ENCODE measurements at places on chromosomes 7 and 10.

GRCh38 chr7:116145245-116145852 is 65.0 kb upstream of the TES start:
- DNase-seq = no peak

DNA sequence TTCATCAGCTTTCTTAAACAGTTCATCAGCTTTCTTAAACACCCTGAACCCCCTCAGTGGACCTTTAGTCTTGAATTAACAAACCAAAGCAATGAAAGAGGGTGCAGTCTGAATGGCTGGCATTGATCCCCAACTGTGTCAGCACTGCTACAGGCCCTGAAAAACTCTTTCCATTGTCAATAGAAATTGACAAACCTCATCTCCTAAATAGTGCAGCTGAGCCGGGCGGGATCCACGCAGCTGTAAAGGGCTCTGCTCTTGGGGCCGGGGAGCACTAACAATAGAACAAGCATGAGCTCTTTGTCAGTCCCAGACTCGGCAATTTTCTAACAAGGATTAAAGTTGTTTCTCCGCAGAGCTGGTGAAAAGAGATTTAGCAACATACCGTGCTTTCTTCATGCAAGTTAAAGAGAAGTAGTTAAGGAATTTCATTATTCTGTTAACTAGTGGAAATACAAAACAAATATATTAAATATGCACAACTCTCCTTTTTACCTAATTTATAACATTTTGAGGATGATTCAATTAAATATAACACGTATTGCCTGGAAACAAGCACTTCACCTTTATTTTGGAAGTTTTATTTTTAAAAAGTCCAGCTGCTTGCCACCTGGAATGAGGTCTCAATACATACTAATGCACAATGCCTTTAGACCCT is 24.7 kb upstream of the FEZF1 start:
- no peak for DNase-seq

DNA sequence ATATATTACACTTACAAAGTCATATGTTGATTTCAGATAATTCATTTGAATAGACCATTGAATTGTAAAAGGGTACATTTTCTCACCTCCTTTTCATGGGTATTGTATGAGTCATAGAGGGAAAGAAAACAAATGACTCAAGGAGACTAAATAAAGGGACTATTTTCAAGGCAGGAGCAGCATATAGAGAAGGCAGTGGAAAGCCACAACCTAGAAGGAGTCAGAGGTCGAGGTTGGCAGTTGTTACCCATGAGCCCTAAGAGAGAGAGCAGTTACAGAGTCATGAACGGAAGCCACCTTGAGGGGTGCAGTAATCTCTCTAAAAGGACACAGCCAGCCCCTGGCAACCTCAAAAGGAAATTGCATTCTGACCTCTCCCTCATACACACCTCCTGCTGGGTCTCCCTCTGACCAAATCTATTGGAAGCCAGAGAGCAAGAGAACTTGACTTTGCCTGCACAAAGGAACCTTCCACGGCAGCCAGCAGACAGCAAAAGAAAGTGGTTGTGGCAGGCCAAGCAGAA is 137.9 kb downstream of the GRM8 start:
- no peak for DNase-seq

- DNase-seq = no peak
These were observed 24.7 kb downstream of the CELF2 start for GRCh38 chr10:11042357-11042756.

DNA sequence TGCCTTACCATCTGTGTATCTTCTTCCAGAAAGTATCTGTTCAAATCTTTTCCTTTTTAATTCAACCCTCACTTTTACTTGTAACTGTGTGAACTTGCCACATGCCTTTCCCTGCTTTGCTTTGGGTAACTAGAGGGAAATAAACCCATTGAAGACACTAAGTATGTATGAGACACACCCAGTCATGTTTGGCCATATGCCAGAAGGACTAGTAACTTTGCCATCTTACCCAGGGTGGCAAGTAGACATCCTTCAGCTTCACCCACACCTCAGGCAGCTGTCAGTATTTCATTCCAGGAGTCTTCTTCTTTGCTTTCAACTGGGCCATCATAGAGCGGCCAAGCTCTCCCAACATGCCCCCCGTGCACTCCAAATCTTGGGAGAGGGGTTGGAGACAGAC is 323.1 kb downstream of the TNS3 start:
- no peak for DNase-seq
